ENCODE measurements at places on chromosomes 2 and 18.

GRCh38 chr2:31347319-31347718 is 67.2 kb downstream of the XDH start:
- no peak for DNase-seq

DNA sequence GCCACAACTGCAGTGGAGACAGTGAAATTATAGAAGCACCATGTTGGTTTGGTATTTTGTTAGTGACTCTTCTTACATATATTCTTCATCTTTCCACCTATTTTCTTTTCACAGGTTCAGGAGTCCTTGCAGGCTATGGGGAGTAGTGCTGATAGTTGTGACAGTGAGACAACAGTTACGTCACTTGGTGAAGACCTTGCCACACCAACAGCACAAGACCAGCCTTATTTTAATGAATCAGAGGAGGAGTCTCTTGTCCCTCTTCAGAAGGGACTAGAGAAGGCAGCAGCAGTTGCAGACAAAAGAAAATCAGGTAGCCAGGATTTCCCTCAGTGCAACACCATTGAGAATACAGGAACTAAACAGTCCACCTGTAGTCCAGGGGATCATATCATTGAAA is 23.6 kb downstream of the ITPRID2 start:
- DNase-seq: no peak

DNA sequence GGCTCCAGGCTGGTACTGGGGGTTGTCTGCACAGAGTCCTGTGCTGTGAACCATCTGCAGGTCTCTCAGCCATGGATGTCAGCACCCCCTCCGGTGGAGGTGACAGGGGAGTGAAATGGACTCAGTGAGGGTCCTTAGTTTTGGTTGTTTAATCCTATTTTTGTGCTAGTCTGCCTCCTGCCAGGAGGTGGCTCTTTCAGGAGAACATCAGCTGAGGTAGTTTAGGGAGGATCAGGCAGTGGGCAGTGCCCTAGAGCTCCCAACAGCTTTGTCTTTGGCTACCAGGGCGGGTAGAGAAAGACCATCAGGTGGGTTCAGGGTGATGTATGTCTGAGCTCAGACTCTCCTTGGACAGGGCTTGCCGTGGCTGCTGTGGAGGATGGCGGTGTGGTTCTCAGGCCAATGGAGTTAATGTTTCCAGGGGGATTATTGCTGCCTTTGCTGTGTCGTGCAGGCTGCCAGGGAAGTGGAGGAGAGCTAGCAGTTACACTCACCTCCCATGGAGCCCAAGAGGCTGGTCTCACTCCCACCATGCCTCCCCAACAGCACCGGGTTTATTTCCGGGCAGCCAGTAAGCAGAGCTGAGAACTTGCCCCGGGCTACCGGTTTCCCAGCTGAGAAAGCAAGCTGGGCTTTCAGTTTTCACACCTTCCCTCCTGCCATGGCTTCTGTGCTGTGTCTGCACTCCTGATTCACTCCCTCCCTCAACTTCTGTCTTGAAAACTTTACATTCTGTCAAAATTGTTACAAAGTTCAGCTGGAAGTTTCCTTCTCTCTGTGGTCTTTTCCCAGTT is 563.4 kb downstream of the XIRP2 start:
- no peak for DNase-seq

- no peak for DNase-seq
These were observed 8.4 kb upstream of the MAL start for GRCh38 chr2:95017071-95017501.

DNA sequence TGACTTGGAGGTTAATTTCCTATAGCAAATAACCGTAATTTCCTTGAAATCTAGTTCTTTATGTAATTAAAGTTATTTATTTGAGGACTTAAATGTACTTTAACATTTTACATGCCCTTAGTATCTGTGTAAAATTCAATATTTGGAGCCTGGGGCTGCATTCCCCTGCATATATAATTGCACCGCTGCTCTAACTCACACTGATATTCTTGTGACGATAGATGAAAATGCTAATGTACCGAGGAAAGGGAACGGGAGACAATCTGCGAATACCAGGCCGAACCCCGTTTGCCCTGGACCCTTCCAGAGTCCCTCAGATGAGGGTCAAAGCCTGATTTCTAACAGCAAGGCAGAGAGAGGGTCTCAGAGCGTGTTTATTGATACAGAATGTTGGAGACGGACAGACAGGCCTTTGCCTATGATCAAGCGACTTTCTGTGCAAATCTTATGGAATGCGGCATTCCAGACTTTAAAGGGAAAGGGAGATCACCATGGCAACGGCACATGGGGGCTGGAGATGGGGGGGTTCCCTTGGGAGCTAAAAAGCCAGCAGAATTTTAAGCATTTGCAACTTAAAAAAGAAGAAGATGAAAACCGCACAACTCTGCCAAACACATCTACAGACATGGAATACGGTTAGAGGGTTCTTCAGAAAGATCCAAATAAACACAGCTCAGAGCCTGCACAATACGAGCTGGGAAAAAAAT is 57.6 kb upstream of the TWIST2 start:
- DNase-seq: no peak

GRCh38 chr2:218263817-218264641 is 3.2 kb downstream of the GPBAR1 start:
- DNase-seq: no peak

DNA sequence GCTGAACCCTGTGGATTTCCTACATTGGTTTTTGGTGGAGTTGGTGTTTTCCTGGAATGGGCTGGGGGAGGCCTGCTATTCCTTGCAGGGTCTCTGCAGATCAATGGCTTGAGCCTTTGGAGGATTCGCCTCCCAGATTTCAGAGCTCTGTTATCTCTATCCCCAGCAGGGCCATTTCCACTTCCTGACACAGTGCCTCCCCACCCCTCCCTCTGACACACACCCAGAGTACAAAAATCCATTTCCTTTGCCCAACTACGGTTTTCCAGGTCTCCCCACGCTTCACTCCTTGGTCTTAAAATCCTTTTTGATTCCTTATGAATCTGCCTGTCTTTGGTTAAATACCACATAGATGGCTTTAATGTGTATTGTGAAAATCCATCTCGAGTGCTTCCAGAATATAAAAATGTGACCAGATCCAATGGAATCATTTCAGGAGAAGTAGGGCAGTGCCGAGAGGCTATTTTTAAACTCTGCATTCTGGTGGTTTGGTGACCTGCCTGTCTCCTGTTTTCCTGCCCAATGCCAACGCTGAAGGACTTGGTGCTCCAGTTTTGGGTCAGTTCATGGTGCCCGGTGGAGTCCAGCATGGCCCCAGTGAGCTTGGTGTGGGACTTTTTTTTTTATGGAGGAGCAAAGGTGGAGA is 60.9 kb downstream of the ARL4C start:
- no peak for DNase-seq

- no peak for DNase-seq
These were observed 130.1 kb downstream of the SLC8A1 start for GRCh38 chr2:40321822-40322221.

DNA sequence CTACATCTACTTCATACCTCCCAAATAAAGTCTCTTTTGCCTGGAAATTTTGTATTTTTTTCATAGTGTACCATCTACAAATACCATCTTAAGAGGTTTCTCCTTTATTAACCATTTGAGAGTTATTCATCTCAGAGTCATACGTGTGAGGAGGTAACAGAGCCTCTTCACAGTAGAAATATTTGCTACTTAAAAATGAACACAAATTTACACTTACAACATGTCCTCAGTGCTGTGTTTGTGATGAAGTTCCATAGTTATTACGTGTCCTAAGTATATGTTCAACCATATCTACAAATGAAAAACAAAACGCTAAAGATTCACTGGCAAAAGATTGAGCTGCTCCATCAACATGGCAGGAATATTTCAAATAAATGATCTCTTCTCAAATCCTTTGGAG is 48.5 kb upstream of the HNRNPA3 start:
- DNase-seq: no peak

GRCh38 chr18:23560186-23560585 is 26.1 kb downstream of the NPC1 start:
- no peak for DNase-seq

DNA sequence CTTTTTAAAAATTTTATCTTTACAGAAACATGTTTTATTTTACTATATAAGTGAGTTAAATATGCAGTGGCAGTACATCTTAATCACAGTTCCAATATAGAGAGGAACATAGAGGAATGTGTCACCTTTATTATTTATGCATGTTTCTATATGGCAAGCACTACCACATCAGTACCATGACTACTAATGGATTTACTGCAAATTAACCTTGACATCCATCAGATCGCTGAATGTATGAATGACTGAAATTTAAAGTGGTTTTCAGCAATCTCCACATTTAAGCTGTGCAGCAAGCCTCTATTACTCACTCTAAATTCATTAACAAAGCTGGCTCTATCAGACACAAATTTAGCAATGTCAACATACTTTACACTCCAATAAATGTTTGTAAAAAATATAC is 790.6 kb downstream of the NRXN1 start:
- DNase-seq: no peak

DNA sequence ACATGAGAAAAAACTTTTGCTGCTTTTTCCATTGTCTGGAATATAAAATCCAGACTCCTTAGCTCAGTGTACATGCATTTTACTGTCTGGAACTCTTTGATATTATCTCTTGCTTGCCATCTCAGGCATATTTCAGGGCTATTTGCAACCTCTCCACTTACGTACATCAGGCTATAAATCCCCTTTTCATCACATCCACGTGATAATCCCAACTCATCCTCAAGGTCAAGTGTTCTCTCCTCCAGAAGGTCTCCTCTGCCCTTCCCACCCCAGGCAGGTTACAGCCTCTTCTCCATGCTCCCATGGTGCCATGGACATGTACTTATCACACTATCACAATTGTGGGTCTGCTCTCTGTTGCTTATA is 202.5 kb upstream of the RBMS1 start:
- no peak for DNase-seq

- no peak for DNase-seq
These were observed 124.8 kb downstream of the LTBP1 start for GRCh38 chr2:33071591-33071990.

DNA sequence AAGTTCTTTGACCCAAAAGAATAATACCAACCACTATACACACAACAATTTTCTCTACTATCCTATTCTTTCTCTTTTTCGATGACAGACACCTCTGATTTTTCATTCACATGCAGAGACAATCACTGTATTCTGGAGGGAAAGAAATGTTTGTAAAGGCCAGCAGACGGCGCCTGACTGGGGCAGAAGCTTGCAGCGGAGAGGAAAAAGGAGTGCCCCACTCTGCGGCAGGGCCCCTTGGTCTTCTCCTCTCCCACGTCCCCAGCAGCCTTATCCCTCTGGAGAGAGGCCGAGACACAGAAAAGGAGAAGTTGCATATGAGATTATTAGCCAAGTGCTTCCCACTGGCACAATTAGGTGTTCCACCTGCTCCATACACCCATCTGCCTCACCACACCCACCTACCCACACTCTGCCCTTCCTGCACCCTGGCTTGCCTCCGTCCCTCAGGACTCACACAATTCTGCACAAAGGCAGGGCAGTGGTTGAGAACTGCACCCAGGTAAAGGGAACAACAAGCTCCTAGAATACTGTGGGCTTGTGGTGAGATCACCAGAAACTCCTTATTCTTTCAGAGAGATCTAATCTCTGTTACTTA is 687.3 kb downstream of the NRXN1 start:
- no peak for DNase-seq

DNA sequence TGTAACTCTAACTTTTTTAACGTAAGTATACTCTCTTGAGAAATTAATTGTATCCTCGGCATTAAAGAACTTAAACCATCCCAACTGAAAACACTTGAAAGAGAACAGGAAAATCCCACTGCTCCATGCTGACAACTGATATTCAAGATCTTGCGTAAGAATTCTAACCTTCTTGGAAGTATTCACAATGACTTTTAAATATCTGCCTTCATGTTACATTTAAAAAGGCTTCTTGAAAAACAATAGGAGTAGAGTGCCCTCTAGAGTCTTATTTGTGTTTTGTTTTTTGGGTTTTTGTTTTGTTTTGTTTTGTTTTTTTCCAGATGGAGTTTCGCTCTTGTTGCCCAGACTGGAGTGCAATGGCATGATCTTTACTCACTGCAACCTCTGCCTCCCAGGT is 65.4 kb upstream of the DNAJC10 start:
- DNase-seq: no peak

DNA sequence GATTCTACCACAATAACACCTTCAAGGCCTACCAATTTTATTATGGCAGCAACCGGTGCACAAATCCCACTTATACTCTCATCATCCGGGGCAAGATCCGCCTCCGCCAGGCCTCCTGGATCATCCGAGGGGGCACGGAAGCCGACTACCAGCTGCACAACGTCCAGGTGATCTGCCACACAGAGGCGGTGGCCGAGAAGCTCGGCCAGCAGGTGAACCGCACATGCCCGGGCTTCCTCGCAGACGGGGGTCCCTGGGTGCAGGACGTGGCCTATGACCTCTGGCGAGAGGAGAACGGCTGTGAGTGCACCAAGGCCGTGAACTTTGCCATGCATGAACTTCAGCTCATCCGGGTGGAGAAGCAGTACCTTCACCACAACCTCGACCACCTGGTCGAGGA is 17.1 kb downstream of the APCDD1 start:
- no peak for DNase-seq

GRCh38 chr18:75962036-75962572 is 532.9 kb downstream of the ZNF516 start:
- DNase-seq: no peak

DNA sequence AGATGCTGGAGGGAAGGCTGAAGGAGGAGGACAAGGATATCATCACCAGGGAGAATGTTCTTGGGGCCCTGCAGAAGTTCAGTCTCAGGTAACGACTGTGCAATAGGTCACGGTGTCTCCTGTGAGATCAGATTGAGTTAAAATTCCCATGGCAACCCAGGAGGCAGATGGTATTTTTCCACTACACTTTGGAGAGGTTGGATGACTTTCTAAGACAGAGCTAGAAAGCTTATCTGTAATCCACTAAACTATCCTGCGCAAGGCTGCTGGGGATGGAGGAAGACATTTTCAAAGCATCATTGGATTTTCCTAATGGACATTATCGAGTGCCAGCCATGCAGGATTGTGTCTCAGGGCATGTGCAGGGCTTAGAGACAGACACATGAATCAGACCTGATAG is 74.6 kb downstream of the ARMC9 start:
- no peak for DNase-seq

DNA sequence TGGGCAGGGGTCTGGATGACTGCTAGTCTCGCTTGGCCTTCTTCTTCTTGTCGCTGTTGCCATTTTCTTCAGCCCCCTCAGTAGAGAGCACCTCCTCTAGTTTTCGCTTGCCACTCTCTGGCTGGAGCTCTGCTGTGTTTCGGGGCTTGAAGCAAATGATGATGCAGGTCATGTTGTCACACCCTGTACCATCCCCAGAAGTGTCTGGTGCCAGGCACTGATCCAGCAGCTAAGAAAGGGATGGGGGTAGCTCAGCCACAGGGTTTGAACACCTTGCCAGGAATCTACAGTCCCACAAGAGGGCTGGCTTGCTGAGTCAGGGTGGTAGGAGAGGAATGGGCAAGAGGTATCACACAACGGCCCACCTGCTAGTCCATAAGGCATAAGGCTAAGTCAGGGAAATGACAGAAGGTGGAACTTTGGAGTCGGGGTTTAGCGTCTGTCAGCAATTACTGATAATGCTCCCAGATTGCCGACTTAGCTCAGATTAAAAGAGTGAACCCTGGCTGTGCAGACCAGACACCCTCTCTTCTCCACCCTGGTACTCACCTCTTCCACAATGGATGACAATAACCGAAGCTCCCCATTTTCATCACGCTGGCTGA is 1.1 kb upstream of the ZNF513 start:
- no peak for DNase-seq
